ENCODE measurements at places on chromosomes 4 and X.

- no peak for DNase-seq
These were observed 34.2 kb downstream of the MMRN1 start for GRCh38 chr4:89928838-89929237.

- no peak for DNase-seq
These were observed 16.9 kb upstream of the ZIC3 start for GRCh38 chrX:137549073-137549472.

DNA sequence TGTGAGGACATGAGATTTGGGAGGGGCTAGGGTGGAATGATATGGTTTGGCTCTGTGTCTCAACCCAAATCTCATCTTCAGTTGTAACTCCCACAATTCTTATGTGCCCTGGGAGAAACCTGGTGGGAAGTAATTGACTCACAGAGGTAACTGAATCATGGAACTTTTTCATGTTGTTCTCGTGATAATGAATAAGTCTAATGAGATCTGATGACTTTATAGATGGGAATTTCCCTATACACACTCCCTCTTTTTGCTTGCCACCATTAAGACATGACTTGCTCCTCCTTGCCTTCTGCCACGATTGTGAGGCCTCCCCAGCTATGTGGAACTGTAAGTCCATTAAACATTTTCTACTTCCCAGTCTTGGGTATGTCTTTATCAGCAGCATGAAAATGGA lies 253.2 kb upstream of the GK2 start:
- DNase-seq: no peak

- DNase-seq: no peak
These were observed 141.6 kb upstream of the AADAT start for GRCh38 chr4:170231377-170231776.

DNA sequence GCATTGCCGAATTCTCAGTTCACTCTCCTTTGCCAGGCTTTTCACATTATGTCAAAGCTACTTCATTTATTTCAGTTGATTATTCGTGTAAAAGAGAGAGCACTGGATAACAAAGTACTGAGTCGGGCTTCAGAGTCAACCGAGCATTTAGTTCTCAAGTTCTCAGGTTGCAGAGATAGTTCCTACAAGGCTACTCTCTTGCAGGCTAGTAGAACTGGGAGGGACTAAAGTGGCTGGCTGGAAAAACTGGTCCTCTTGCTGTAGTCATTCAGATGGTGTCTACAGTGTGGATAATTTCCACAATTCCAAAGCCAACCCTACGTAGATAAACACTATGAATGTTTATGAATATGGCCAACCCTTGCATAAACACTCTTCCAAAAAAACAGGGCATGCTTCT lies 4.6 kb upstream of the CCNG2 start:
- no peak for DNase-seq

All from HCT116 (cell line).